ENCODE measurements at places on chromosomes 4 and X. TPM values are rescaled to one million over a fixed set of nuclear protein-coding genes. Genes with fewer than 3 reads are reported as not detected.

GRCh38 chr4:142383800-142384470 is 462.2 kb downstream of the INPP4B start:
- H3K27me3 ChIP-seq = no peaks in the 10 kb centered on the region
- H3K4me1 ChIP-seq = peaks cover 32% of the 10 kb centered on the region
- H3K36me3 ChIP-seq = no peaks in the 10 kb centered on the region
- no peak overlapping the region for H3K4me3 ChIP-seq
- no peak overlapping the region for H3K27ac ChIP-seq
- no peak for DNase-seq

MAB21L2 gene
- 0.07 TPM for polyA plus RNA-seq

GRCh38 chr4:27474691-27475090 is 614.0 kb downstream of the STIM2 start:
- no peaks in the 10 kb centered on the region for H3K27me3 ChIP-seq
- no peaks in the 10 kb centered on the region for H3K4me1 ChIP-seq
- no peak overlapping the region for H3K27ac ChIP-seq
- DNase-seq = no peak
- no peak overlapping the region for H3K4me3 ChIP-seq
- no peaks in the 10 kb centered on the region for H3K36me3 ChIP-seq

MAGEA9B gene
- polyA plus RNA-seq = not detected

DNA sequence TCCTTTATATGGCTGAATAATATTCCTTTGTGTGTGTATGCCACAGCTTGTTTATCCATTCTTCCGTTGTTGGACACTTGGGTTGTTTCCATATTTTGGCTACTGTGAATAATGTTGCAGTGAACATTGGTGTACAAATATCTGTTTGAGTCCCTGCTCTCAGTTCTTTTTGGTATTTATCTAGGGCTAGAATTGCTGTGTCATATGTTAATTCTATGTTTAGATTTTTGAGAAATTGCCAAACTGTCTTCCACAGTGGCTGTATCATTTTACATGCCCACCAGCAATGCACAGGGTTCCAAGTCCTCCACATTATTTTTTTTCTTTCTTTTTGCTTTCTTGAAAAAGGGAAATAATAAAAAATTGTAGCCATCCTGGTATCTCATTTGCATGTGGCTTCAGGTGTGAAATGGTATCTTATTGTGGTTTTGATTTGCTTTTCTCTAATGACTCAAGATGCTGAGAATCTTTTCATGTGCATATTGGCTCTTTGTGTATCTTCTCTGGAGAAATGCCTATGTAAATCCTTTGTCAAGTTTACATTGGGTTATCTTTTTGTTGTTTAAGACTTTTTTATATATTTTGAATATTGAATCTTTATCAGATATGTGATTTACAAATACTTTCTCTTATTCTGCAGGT is 129.7 kb downstream of the RAPGEF2 start:
- H3K27me3 ChIP-seq = no peaks in the 10 kb centered on the region
- peaks cover 12% of the 10 kb centered on the region for H3K4me1 ChIP-seq
- no peak overlapping the region for H3K27ac ChIP-seq
- no peak overlapping the region for H3K4me3 ChIP-seq
- no peaks in the 10 kb centered on the region for H3K36me3 ChIP-seq

GRCh38 chr4:3638080-3638795 is 106.0 kb upstream of the LRPAP1 start:
- H3K36me3 ChIP-seq = no peaks in the 10 kb centered on the region
- H3K4me1 ChIP-seq = no peaks in the 10 kb centered on the region
- no peak overlapping the region for H3K27ac ChIP-seq
- no peak for DNase-seq
- peaks cover 7% of the 10 kb centered on the region for H3K27me3 ChIP-seq

Data from naive thymus-derived CD8-positive, alpha-beta T cell (primary cell).